ENCODE measurements at places on chromosomes 1 and 21.

DNA sequence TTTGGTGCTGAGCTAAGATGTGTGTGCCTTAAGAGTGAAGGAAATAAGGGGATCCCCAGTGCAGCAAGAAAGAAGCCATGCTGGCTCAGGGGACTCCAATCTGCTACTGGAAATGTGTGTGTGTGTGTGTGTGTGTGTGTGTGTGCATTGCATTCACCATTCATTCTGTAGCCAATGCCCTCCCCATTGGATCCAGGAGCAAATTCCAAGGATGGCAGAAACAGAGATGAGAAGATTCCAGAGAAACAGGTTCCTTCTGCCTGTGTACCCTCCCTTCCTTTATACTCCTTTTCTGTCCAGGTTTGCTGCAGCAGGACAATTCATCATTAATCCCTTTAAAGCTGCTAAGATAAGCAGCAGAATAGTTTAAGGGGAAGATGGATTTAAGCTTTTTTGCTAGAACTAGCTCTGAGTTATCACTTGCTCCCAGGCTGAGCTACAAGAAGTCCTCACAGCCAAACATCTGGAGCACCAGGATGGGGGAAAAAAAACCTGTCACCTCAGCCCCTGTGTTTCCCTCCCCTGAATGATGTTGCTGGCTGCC, 3.2 kb downstream of the SLC6A17 start:
- no peak for DNase-seq

DNA sequence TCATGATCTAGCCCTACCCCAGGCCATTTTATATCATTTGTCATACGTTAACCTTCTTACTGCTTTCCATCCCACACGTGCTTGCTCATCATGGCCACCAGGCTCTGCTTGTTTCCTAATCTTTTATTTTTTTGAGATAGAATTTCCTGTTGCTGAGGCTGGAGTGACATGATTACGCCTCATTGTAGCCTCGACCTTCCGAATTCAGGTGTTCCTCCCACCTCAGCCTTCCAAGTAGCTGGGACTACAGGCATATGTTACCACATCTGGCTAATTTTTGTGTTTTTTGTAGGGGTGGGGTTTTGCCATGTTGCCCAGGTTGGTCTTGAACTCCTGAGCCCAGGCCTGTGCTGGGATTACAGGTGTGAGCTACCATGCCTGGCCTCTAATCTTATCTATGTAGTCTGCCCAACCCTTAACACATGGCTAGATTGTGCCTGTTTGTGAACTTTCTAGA, 3.3 kb downstream of the UAP1 start:
- DNase-seq, result no peak

- no peak for DNase-seq
Observed at GRCh38 chr1:224707843-224708725, 92.0 kb downstream of the CNIH3 start.

- no peak for DNase-seq
Observed at GRCh38 chr1:165954940-165955339, 127.5 kb downstream of the UCK2 start.

GRCh38 chr1:195958131-195958530, 650.1 kb downstream of the KCNT2 start:
- DNase-seq, result no peak

- DNase-seq, result no peak
Observed at GRCh38 chr1:201176940-201177339, 13.7 kb upstream of the IGFN1 start.

GRCh38 chr1:239550178-239550577, 163.8 kb downstream of the CHRM3 start:
- no peak for DNase-seq

DNA sequence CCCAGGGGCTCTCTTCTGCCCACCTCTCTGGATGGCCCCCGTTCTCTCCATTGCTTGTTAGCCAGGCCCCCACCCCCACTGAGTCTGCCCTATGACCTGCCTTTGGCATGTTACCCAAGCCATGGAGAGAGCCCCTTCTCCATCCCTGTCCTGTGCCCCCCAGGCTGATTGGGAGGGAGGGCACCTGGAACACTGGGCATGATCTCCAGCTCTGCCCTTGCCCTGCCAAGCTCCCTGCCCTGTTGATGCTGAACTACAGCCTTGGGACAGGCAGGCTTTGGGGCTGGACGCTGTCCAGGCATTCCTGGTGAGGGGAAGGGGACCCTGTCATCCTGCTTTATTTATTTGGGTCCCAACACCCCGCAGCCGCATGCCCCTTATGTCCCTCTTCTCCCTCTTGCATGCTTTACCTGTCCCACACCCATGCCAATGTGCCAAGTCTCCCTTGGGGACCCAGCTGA, 10.7 kb downstream of the TRIM46 start:
- no peak for DNase-seq

- no peak for DNase-seq
Observed at GRCh38 chr1:115807723-115808122, 33.2 kb downstream of the NHLH2 start.

GRCh38 chr1:119266386-119266785, 102.2 kb upstream of the HAO2 start:
- no peak for DNase-seq

GRCh38 chr21:19870682-19871081, 1127.5 kb upstream of the NCAM2 start:
- no peak for DNase-seq

- DNase-seq, result no peak
Observed at GRCh38 chr21:38206646-38207045, 50.1 kb upstream of the KCNJ15 start.

DNA sequence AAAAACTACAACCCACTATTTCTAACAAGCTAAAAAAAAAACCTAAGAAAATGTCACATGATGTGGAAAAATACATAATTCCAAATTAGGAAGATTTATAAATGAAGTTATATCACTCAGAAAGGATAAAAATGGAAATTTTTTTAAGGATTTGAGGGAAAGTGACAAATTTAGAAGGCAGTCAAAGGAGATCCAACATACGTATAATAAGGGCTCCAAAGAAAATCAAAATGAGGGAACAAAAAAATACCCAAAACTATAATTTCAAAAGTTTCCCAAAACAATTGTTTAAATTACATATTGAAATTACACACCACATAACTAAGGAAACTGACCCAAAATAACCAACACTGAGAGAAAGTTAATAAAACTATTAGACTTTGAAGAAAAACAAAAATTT, 381.1 kb upstream of the KAZN start:
- no peak for DNase-seq

GRCh38 chr21:46059195-46059594, 38.7 kb upstream of the COL6A2 start:
- DNase-seq, result no peak

- peak; percentile 50 for DNase-seq
Observed at GRCh38 chr1:25711555-25712298, 88.3 kb upstream of the SELENON start.

GRCh38 chr1:12551584-12551983, 66.4 kb downstream of the DHRS3 start:
- no peak for DNase-seq

GRCh38 chr1:199685369-199685768, 342.1 kb upstream of the NR5A2 start:
- no peak for DNase-seq

DNA sequence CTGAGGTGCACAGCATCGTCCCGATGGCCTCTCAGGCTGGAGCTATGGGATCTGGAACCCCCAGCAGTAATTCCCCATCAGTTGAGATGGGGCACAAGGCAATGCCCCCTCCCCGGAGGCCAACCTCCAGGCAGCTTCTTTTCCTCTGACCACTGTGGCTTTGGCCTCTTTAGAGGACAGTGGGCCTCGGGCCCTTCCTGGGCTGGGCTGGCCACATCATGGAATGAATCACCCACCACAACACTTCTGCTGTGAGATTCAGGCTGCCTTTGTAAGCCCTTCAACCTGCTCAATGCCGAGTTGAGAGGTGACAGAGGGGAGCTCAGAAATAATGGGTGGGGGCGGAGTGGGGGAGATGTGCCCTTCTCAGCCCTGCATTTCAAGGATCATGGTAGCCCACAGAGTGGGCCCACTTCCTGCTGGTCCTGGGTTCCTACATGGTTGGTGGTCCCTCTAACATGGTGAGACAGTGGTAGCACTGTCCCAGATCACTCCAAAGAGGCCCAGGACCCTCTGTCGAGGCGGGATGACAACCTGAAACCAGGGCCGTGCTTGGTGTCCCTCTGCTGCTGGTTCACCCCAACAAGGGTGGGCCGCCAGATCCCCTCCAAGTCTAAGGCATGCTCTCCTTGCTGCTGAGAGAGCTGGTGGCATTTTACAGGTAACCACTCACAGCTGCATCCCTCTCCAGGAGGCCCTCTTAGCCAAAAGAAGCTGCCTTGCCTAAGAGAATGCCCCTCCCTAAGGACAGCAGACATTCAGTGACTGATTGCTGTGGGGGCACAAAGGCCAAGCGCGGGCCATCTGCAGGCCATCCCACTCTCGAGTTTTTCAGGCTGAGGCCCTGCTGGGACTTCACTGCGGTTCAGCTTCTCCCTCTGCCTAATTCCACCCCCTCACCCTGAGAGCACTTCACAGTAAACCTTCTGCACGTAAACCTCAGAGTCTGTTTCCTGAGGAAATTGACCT, 29.7 kb upstream of the EVA1B start:
- DNase-seq, result no peak

DNA sequence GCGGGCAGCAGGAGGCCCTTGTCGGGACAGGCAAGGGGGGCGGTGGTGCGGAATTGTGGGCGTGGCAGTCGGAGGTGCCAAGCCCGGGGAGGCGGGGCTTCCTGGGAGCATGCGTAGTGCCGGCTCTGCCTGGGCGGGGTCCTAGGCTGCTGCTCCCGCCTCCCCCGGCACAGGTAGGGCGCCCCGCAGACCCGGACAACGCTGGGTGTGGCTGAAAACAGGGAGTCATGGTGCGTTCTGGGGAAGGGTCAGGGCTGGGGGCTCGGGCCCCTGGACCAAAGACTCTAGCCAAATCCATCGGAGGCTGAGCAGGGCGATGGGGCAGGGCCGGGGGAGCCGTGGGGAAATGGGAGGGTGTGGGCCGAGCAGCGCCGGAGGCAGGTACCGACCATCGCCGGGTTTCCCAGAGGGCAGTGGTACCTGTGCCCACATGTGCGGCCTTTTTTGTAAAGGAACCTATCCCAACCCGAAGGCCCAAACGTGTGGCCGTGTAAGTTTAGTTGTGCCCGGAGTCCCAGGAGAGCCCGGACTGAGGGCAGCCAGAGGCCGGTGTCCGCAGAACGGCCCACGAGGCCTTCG, 231.9 kb downstream of the SDCCAG8 start:
- no peak for DNase-seq

DNA sequence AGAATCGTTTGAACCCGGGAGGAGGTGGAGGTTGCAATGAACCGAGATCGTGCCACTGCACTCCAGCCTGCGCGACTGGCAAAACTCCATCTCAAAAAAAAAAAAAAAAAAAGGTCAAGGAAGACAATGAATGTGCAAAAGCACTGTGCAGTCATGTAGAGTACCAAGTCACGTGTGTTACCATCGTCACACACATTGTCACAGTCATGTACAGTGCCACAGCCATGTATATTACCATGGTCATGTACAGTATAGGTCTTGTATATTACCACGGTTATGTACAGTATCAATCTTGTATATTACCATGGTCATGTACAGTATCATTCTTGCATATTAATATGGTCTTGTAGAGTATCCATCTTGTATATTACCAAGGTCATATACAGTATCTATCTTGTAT, 13.0 kb downstream of the DHRS3 start:
- DNase-seq, result no peak

GRCh38 chr1:77100875-77101274, 118.4 kb downstream of the PIGK start:
- no peak for DNase-seq

DNA sequence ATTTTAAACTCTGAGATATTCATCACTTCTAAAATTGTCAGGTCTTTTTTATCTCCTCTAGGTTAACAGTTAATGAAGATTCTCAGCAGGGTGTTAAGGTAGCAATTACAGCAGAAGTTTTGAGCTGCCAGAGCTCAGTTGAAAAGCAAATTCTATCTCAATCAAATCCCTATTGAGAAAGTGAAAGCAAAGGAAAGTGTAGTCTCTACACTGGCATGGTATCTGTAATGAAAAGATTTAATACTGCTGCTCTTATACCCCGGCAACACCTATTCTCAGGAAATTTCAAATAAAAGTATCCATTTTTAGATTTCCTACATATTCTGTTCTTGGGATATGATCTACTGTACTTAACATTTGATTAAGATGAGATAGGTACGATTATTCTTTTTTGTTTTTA, 913.5 kb downstream of the MRPL39 start:
- no peak for DNase-seq

DNA sequence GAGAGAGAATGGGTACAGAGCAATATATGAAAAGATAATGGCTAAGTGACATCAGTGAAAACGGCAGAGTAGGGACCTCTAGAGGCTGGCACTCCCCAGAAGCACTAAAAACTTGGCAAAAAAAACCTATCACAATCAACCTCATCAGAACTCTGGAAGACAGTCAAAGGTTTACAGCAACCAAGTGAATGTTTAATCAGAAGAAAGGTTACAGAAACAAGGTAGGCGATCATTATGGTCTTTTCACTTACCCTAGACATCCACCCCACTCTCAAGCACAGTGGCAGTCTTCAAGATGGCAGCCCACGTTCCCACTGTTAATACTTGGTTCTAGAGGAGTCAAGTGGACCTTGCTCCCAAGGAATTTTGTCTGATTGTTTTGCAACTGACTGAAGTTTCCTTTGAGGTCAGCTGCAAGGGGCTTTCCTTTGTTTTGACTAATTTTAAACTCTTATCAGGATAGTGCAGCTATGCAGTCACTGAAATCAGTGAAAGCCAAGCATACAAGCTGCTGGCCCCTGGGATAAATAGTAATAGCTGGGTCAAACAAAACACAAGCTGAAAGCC, 7.2 kb downstream of the KIFAP3 start:
- no peak for DNase-seq

- DNase-seq, result no peak
Observed at GRCh38 chr21:19507682-19508260, 1104.2 kb upstream of the TMPRSS15 start.

DNA sequence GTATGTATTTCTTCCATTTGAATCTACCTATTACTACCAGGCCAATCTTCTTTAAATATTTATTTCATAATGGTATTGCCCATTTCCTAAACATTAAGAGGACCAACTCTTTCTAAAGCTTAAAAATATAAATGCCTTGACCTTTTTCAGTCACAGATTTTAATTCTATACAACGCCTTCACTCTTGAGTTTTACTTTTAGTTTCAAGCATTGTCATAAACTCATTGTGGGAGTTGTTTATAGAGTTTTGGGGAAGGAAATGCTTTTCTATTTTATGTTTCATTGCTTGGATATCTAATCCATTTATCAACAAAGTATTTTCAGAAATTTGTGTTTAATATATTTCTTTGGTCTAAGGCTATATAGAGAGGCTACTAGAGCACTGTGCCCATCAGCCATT, 155.8 kb downstream of the DPYD start:
- no peak for DNase-seq

Measured in activated CD4-positive, alpha-beta T cell treated with anti-CD3 and anti-CD28 coated beads, Interleukin-2, amount 50 U/mL, for 1 hour (primary cell).